GM19239 (cell line): ENCODE measurements at places on chromosomes 7 and 10.

- DNase-seq: no peak
These were observed 359.1 kb upstream of the VSTM2A start for GRCh38 chr7:54183055-54183454.

GRCh38 chr10:33612551-33612950 lies 278.1 kb upstream of the NRP1 start:
- DNase-seq: no peak

DNA sequence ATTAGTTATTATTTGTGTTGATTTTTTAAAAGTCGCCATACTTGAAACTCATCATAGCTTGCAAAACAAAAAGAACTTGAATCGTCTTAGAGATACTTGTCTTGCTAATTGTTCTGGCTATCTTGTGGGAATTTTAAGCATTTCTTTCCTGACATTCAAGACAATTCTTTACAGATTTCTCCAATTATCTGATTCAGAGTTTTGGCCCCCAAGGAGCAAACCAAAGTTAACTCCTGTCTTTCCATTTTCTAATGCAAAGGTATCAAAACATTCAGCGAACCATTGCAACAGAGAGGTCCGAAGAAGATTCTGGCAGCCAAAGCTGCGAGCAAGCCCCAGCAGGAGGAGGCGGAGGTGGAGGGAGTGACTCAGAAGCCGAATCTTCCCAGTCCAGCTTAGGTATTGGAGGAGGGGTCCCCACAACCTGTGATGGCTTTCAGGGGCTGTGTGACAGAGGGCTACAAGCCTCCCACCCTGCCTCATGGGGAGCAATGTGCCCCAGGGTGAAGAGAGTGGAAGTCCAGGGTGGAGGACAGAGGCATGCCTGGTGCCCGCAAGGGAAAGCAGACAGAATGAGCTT lies 119.4 kb upstream of the STK17A start:
- no peak for DNase-seq

GRCh38 chr10:48672596-48673265 lies 11.9 kb upstream of the WDFY4 start:
- DNase-seq: no peak

- DNase-seq: no peak
These were observed 647.0 kb downstream of the KCNMA1 start for GRCh38 chr10:76990561-76990960.
